ENCODE measurements at places on chromosomes 1 and 21.

GRCh38 chr1:119906927-119907652, 10.8 kb upstream of the ADAM30 start:
- DNase-seq: no peak

- no peak for DNase-seq
These were observed 118.6 kb upstream of the PPP2R5A start for GRCh38 chr1:212166644-212167043.

- DNase-seq: no peak
These were observed 23.2 kb upstream of the BECN2 start for GRCh38 chr1:241934201-241934848.

DNA sequence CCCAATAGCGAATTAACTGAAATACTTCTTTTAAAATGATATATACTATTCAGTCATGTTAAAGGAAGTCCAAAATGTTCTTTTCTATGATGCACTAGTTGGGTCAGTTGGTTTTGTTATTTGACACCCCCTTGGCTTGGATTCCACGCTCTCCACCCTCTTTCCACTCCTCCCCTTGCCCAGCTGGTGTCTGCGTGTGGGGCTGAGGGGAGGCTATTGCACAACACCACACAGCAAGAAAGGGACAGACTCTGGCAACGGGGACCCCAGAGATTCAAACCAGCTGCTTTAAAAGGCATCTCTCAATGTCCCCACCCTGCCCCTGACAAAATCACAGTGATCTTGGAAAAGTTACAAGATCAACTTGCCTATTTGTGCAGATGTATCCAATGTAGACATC, 394.3 kb downstream of the TGFB2 start:
- DNase-seq: no peak

DNA sequence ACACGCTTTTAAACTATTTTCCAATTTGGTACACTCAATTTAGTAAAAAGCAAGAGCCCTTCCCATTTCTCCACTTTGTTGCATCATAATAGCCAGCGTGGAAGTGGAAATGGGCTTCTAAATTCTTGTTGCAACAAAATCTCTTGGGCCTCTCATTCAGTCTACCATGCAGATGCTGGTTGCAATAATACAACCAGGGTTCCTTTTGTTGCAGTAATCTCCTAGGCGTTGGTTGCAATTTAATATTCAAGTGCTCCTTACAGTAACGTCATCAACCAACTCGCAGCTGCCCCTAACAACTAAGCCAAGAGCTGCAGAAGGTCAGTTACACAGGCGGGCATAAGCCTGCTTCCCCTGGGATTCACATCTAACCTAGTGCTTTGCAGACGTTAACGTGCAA, 2.7 kb upstream of the HDGF start:
- no peak for DNase-seq
